T-helper 1 cell (primary cell): ENCODE measurements at places on chromosomes 5 and 9.

GRCh38 chr9:96133321-96134021 lies 168.5 kb downstream of the HSD17B3 start:
- DNase-seq: no peak

GRCh38 chr5:143239882-143240518 lies 163.5 kb downstream of the NR3C1 start:
- DNase-seq: no peak

- no peak for DNase-seq
Observed at GRCh38 chr5:19880458-19880857, 107.5 kb downstream of the CDH18 start.

- no peak for DNase-seq
Observed at GRCh38 chr5:77017668-77018067, 12.5 kb upstream of the AGGF1 start.

DNA sequence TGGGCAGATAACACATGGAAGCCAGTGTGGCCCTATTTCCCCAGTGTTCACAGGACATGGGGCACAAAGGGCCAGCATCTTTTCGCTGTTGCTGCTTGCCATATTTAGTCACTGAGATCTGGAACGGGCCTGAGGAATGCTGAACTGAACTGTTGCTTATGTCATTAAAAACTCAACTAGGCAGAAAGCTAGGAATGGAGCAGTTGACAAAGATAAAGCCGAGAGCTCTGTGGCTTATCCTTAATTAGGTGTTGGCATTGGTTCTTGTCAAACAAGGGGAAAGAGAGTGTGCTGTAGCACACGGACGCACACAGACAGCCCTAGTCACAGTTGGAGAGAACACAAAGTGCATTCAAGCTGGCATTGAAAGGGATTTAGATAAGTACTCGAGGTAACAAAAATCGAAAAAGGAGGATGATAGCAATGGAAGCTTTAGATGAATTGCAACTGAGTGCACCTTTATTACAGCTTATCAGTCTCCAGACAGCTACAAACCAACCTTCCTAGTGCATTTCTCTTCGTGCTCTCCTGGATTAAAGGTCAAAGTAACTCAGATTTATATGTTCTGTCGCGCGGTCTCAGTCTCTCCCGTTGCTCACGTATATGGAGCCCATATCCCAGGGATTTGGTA lies 450.2 kb upstream of the ZNF608 start:
- no peak for DNase-seq

DNA sequence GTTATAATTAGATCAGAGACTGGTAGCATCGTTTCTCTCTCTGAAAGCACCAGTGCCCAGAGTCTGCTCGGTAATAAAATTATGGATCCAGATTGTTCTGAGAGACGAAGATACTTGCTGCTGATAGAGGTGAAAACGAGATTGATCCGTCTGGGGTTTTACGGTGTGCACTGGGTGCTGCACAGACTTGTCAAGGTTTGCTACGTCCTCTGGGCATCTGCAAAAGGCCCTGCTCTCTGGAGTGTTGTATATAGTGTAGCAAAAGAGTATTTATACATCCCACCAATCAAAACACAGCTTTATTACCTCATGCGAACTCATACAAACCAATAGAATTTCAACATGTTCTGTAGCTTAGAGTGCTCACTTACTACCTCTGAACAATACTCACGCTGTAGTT lies 219.3 kb downstream of the PBX3 start:
- DNase-seq: no peak

DNA sequence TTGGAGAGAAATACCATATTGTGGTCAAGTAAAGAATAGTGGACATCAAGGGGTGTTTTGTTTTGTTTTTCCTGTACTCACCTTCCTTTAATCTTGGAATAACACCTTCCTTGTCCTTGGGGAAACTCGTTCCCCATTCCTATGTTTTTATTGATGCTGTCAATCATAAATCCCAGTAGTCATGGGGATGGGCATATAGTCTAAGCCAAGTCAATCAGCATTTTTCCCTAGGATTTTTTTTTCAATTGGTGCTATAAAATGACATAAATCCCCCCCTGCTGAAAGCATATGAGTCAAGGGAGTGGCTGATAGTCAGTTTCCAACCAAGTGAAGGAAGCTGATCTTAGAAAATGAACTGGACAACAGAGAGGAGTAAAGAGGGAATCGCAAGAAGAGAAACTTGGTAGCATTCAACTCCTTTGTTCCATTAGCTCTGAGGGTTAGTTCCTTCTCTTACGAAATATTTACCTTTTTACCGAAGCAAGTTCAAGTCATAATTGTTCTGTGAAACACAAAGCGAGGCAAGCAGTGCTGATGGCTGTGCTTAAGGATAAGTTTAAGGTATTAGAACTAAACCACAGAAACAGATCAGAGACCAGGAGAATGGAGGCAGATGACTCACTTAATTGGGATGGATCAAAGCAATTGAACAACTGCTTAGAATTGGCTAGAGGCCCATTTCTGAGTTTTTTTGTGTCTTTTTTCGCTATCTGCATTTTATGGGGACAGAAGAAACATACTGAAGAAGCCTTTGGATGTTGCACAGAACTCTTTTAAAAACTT lies 218.6 kb downstream of the SEMA6A start:
- no peak for DNase-seq

DNA sequence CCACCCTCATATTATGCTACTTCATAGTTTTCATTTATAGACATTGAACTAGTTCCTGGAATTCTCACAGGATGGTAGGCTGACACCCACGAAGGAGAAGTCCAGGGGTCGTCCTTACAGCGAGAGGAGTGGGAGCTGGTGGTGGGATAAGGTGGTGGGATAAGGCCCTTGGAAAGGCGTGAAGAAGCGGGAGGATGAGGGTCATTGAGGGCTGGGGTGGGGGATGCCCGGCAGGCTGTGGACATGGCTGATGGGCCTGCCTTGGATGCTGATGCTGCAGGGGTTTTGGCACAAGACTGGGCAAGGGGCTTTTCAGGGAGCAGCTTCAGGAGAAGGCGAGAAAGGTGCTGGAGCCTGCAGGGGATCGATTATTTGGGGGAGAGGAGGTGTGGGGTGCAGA lies 9.4 kb downstream of the DAB2IP start:
- DNase-seq: no peak

DNA sequence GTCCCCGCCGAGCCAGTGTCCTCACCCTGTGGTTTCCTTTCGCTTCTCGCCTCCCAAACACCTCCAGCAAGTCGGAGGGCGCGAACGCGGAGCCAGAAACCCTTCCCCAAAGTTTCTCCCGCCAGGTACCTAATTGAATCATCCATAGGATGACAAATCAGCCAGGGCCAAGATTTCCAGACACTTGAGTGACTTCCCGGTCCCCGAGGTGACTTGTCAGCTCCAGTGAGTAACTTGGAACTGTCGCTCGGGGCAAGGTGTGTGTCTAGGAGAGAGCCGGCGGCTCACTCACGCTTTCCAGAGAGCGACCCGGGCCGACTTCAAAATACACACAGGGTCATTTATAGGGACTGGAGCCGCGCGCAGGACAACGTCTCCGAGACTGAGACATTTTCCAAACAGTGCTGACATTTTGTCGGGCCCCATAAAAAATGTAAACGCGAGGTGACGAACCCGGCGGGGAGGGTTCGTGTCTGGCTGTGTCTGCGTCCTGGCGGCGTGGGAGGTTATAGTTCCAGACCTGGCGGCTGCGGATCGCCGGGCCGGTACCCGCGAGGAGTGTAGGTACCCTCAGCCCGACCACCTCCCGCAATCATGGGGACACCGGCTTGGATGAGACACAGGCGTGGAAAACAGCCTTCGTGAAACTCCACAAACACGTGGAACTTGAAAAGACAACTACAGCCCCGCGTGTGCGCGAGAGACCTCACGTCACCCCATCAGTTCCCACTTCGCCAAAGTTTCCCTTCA lies 1.4 kb downstream of the GLIS3 start:
- no peak for DNase-seq

DNA sequence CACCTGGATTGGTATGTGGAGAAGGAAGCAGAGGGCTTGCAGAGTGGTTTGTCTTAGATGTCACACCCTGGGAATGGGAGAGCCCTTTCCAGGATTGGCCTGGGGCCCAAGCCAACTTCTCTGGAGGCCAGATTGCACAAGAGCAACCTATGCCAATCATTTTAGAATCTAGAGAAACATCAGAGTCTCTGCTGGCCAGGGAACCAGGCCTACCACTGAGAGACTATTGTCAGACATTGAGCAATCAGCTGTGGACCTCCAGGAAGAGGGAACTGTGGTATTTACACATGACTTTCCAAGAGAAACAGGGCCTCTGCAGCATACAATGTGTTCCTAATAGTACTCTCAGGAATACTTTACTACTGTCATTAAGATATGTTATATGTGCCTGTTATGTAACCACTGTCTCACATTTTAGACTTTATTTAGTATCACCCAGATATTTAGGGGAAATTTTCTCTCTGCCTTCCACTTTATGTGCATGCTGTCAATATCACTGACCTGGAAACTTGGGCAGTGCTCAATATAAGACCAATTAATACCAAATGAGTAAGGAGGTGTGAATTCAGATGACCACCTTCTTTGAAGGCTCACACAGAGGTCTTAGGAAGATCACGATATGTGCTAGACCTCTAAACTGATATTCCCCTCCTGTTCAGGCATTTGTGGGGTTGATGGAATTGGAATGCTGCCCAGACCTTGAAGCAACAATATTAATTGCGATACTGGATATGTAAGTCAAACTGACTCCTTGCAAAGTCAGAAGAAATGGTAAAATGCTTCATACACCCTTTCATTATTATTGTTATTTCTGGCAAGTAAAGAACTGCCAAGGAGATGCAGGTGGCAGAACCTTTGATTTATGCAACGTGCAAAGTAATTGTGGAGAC lies 20.5 kb upstream of the CCL28 start:
- no peak for DNase-seq

- no peak for DNase-seq
Observed at GRCh38 chr5:134427540-134428041, 15.9 kb upstream of the CDKN2AIPNL start.

DNA sequence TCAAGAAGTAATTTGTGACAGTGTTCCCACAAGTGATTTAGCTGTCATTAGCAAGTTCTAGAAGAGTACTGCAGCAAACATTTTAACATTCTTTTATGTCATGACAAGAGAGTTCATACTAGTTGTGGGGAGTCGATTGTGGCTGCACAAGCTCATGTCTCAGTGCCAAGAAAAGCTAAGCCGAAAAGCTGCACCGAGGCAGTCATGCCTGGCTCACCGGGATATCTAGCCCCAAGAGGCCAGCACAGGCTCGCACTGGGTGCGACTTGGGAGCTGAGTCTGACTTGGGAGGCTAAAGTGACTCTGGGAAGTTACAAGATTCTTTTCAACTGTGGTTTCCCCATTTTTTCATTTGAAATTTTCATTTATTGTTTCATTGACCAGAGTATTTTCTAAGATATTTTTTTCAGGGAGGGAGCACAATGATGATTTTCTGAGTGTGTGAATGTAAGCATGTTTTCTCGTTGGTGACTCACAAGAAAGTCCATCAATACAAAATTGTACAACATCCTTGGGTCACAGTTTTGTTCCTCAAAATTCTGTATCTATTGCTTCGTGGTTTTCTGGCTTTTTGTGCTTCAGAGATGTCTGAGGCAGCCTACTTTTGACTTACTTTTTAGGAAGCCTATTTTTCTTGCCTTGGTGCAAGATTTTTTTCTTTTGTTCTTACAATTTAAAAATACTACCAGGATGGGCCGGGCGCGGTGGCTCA lies 18.7 kb downstream of the CAST start:
- DNase-seq: no peak

- DNase-seq: no peak
Observed at GRCh38 chr5:17143335-17143734, 74.1 kb upstream of the BASP1 start.

GRCh38 chr5:88483964-88484672 lies 215.5 kb upstream of the TMEM161B start:
- DNase-seq: no peak
